SK-N-SH (cell line): ENCODE measurements at places on chromosomes 5 and 9.

DNA sequence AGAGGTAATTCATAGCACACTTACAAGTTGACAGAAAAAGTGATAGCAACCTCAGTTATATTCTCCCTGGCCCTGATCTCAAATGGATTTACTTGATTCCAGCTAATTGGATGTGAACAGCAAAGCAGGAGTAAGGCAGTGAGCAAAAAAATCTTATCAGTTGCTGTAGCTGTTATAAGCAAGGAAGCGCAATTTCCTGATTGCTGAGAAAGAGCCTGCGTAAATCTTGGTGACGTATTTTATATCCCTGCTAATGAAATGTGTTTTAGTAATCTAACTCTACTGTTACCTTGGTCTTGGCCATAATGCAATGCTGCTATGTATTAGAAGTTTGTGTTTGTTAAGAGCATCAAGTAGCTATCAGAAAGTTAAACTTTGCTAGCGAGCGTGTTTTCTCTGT, 661.2 kb upstream of the SEMA6A start:
- no peaks in the 10 kb centered on the region for H3K27me3 ChIP-seq
- H3K27ac ChIP-seq, result no peak overlapping the region
- no peak for DNase-seq
- H3K36me3 ChIP-seq, result no peaks in the 10 kb centered on the region
- no peak overlapping the region for H3K4me3 ChIP-seq
- H3K4me1 ChIP-seq, result no peaks in the 10 kb centered on the region

DNA sequence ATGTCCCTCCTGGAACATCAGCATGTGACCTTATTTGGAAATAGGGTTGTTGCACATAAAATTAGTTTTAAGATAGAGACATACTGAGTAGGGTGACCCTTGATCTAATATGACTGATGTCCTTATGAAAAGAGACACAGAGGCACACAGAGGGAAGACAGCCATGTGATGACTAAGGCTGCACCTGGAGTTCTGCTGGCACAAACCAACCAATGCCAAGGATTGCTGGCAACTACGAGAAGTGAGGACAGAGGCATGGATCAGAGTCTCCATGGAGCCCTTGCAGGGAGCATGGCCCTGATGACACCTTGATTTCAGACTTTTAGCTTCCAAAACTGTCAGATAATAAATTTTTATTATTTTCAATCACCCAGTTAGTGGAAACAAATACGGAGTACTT, 101.9 kb downstream of the FBXL7 start:
- no peaks in the 10 kb centered on the region for H3K27me3 ChIP-seq
- H3K4me3 ChIP-seq, result no peak overlapping the region
- H3K27ac ChIP-seq, result no peak overlapping the region
- no peak for DNase-seq

DNA sequence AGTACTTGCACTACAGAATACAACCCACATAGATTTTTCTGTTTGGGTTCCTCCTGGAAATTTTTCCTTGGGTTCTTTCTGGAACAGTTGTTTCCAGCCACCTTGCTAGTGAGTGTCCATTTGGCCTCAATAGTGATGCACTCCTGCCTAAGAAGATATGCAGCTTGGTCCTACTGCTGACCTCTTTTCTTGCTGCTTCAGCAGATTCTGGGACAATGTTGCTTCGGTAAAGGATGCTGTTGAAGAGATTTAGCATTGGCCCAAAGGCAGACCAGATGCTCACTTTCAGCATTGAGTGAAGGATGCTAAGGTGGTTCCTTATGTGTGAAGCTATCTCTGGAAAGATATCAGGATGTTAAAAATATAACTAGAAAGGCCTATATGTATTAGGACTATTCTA, 86.2 kb upstream of the SMC5 start:
- H3K27ac ChIP-seq, result no peak overlapping the region
- no peaks in the 10 kb centered on the region for H3K36me3 ChIP-seq
- no peaks in the 10 kb centered on the region for H3K4me1 ChIP-seq

DNA sequence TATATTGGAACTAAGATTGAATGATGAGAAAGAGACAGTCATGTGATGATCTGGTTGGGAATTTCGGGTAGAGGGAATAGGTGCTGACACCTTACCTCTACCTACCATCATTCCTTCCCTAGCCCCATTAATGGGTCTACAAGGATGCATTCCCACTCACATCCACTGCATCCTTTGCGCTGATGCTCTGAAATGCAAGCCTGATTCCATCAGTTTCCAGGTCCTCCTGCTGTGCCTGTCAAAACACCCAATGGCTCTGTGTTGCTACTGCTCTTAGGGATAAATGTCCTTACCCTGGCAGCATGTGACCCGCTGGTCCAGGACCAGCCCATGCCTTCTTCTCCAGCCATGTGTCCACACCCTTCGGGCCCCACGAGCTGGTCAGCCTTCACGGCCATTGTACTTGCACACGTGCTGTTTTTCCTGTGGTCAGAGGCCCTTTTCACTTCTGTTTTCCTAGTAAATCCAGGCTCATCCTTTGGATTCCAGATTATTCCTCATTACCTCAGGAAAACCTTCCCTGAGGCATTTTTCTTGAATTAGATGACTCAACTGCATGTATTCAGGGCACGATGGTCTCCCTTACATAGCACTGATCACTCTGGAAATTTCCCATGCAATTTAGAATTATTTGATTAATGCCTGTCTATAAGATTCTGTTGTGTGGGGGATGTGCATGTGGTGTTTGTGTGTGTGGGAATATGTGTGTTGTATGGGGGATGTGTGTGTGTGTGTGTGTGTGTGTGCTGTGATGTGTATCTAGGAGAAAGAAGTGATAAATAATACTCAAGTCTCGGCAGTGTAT, 185.0 kb downstream of the DIRAS2 start:
- no peak overlapping the region for H3K4me3 ChIP-seq
- H3K4me1 ChIP-seq, result peaks cover 3% of the 10 kb centered on the region; the same call in 1 of the 2 replicates
- H3K27ac ChIP-seq, result no peak overlapping the region
- no peaks in the 10 kb centered on the region for H3K36me3 ChIP-seq
- no peaks in the 10 kb centered on the region for H3K27me3 ChIP-seq

DNA sequence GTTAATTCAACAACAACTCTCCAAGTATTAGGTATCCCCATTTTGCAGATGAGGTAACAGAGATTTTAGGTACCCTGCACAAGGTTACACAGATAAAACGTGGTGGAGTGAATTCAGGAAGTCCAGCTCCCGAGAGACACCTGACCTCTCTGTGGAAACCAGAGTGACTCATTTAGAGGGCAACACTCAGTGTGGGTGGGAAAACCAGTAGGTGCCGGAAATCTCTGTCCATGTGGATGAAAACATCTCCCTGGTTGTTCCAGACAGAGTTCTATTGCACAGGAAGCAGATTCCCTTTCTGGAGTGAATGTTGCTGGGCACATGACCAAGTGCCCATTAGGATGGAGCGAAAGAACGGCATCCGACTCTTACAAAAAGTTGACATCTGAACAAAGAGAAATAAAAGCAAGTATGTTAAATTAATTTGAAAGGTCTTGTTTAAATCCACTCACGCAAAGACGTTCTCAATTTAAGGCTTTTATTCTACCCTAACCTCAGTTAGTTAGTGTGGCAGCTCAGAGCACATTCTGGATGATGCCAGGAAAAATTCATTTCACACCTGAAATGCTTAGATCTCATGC, 391.9 kb upstream of the WWC1 start:
- DNase-seq, result no peak
- no peak overlapping the region for H3K4me3 ChIP-seq
- no peaks in the 10 kb centered on the region; the same call in 1 of the 2 replicates for H3K4me1 ChIP-seq
- H3K36me3 ChIP-seq, result no peaks in the 10 kb centered on the region

DNA sequence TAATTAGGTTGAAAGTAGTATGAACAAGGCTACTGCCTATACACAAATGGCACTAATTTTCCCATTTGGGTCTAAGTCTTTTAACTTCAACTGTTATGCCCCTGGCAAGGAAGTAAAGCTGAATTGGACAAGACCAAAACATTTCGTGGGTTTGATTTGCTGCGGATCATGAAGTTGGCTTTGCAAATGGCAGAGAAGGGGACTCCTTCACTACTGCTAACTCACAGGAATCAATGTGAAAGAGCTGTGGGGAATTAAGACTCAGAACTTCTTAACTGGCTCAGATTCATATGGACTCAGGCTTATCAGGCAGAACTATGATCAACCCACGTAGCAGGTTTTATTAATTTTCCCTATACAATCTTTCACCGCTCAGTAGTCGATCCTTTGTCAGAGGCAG, 73.8 kb upstream of the IFNE start:
- no peaks in the 10 kb centered on the region for H3K4me1 ChIP-seq
- peaks cover 67% of the 10 kb centered on the region for H3K27me3 ChIP-seq
- DNase-seq, result no peak
- no peaks in the 10 kb centered on the region for H3K36me3 ChIP-seq

DNA sequence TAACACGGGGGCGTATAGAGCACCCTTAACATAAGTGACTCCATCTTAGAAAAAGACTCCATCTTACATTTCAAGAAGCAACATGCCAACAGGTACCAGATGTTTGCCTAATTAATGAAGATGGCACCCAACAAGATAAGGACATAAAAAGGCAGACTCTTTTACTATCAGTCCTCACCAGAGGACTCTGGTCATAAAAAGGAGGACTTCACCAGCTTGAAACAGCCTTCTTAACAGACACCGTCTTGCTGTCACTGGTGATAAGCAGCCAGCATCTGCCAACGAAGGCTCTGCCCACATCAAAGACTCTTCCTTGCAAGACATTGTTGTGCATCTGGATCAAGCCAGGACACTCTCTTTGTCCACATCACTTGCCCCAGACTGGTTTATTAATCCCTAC, 80.3 kb downstream of the S1PR3 start:
- no peaks in the 10 kb centered on the region for H3K27me3 ChIP-seq
- H3K4me3 ChIP-seq, result no peak overlapping the region
- H3K4me1 ChIP-seq, result peaks cover 11% of the 10 kb centered on the region
- peaks cover 11% of the 10 kb centered on the region for H3K36me3 ChIP-seq

GRCh38 chr9:21434202-21435014, 5.8 kb upstream of the IFNA1 start:
- peak; percentile 16 for DNase-seq
- no peaks in the 10 kb centered on the region for H3K4me1 ChIP-seq
- no peaks in the 10 kb centered on the region for H3K36me3 ChIP-seq
- H3K27ac ChIP-seq, result no peak overlapping the region

DNA sequence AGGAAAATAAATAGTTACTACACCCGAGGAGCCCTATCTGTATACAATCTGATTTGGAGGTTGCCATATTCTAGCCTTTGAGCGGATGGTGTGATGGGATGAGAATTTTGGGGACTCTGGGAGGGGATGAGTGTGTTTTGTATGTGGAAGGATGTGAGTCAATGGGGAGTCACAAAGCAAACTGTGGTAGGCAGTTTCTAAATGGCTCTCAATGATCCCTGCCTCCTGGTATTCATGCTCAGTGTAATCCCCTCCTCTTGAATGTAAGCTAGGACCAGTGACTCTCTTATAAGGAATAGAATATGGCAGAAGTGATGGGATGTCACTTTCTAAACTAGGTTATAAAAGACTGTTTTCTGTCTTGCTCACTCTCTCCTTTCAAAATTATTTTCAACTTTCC, 205.7 kb upstream of the RIOK2 start:
- H3K27ac ChIP-seq, result no peak overlapping the region
- H3K4me1 ChIP-seq, result no peaks in the 10 kb centered on the region
- no peaks in the 10 kb centered on the region for H3K27me3 ChIP-seq
- H3K36me3 ChIP-seq, result no peaks in the 10 kb centered on the region

DNA sequence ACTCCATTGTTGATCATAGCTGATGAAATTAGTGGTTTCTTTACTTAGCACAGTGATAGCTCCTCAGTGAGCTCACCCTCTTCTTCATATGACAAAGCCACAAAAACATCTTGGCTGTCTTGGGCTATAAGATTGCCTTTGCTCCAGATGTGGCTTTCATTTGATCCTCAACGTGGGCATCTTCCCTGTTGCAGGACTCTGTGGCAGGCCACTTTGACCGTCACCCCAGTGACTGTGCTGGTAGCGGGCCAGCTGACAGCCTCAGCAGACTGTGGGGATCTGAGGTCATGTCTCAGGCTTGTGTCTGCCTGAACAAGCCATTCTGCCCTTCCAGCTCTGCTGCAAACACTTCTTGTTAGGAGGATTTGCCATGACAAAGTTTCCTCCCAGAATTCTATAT, 422.2 kb downstream of the NR2F1-AS1 start:
- H3K27me3 ChIP-seq, result no peaks in the 10 kb centered on the region
- H3K36me3 ChIP-seq, result no peaks in the 10 kb centered on the region
- H3K27ac ChIP-seq, result no peak overlapping the region

DNA sequence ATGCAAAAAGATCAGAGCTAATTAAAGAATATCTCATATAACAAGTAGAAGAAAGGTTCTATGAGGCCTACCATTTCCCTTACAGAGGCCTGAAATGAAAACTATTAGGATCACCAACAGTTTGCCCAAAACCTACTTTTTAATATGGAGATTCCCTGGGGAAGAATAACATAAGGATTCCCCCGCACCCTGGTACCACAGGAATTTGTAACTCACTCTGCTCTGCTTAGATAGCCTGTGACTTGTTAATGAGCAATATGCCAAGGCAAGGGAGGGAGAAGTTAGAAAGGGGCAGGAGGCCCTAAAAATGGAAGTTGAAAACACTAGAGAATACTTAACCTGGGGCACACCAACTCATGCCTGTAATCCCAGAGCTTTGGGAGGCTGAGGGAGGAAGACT, 107.0 kb downstream of the CDH6 start:
- no peak overlapping the region for H3K4me3 ChIP-seq
- H3K36me3 ChIP-seq, result no peaks in the 10 kb centered on the region
- no peaks in the 10 kb centered on the region for H3K27me3 ChIP-seq
- DNase-seq, result no peak
- H3K4me1 ChIP-seq, result no peaks in the 10 kb centered on the region; the same call in 1 of the 2 replicates
- no peak overlapping the region for H3K27ac ChIP-seq

GRCh38 chr5:54455413-54456157, at the start of gene HSPB3:
HSPB3 (plus strand) TSS chr5:54455699; CDS start chr5:54455790, 91 bp downstream.
- no peak for DNase-seq
- peaks cover 23% of the 10 kb centered on the region for H3K4me1 ChIP-seq
- H3K4me3 ChIP-seq, result no peak within 1 kb of the TSS
- H3K27ac ChIP-seq, result peak within 1 kb of the TSS; percentile 44; the same call in 1 of the 2 replicates

DNA sequence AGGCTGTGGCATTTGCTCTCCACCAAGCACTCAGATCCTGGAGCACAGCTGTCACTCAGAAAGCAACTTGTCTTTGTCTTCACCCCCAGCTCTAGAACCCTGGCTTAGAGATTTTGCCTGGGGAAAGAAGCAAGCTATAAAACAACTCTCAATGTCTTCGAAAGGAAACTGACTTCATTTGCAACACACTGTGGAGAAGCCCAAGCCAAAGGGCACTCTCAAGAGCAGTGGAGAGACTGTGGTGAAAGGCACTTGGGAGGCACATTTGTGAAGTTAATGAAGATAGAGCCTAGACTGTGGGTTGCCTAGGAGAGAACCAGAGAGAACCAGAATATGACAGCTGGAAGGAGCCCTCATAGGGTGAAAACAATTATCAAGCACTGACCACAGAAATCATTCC, 103.4 kb downstream of the CFAP95 start:
- H3K27ac ChIP-seq, result no peak overlapping the region
- no peaks in the 10 kb centered on the region for H3K27me3 ChIP-seq
- no peaks in the 10 kb centered on the region for H3K36me3 ChIP-seq
- no peak overlapping the region for H3K4me3 ChIP-seq
- no peak for DNase-seq
- no peaks in the 10 kb centered on the region for H3K4me1 ChIP-seq

GRCh38 chr9:114799441-114799840, 6.4 kb downstream of the TNFSF15 start:
- no peak overlapping the region for H3K4me3 ChIP-seq
- DNase-seq, result peak; percentile 17
- H3K36me3 ChIP-seq, result no peaks in the 10 kb centered on the region
- H3K27me3 ChIP-seq, result no peaks in the 10 kb centered on the region
- no peak overlapping the region for H3K27ac ChIP-seq
- H3K4me1 ChIP-seq, result peaks cover 10% of the 10 kb centered on the region

GRCh38 chr9:12961276-12961809, 186.5 kb downstream of the LURAP1L start:
- H3K27me3 ChIP-seq, result no peaks in the 10 kb centered on the region
- peaks cover 3% of the 10 kb centered on the region; the same call in 1 of the 2 replicates for H3K4me1 ChIP-seq
